ENCODE measurements at places on chromosomes 7 and 10. TPM values are rescaled to one million over a fixed set of nuclear protein-coding genes. Genes with fewer than 3 reads are reported as not detected.

HOXA1 gene
- total RNA-seq: not detected

SPDYE18 gene
- not detected for total RNA-seq

TRIL gene
- not detected for total RNA-seq

FAM13C gene
- total RNA-seq: 0.22 TPM

CDCA7L gene
- total RNA-seq: 97.8 TPM

ASZ1 gene
- not detected for total RNA-seq

CNPY1 gene
- total RNA-seq: not detected

PPP1R3A gene
- not detected for total RNA-seq

Data from A172 (cell line).